ENCODE measurements at places on chromosomes 1 and 21.
A peak's percentile ranks its signal among the peaks of the same experiment; 100 is the strongest.

- DNase-seq: no peak
These were observed 40.0 kb downstream of the S1PR1 start for GRCh38 chr1:101276818-101277217.

DNA sequence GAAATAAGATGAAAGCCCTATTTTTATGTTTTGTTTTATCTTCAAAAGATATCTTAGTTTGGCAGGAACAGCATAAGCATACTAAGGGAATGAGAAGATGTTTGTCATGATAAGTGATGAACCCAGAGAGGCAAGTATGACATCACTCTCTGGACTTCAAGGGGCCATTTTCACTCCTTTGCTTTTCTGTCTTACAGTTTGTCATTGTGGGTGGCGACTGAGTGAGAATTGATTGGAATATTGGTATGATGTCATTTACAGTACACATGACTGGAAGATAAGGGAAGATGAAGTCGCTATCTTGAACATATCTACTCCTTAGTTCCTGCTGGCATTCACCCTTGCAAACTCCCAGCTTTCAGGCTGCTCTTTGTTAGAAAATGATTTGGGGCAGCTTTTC is 258.1 kb upstream of the RAB4A start:
- no peak for DNase-seq

- no peak for DNase-seq
These were observed 2.1 kb downstream of the TAF5L start for GRCh38 chr1:229623838-229624237.

- DNase-seq: no peak
These were observed 96.0 kb upstream of the ERRFI1 start for GRCh38 chr1:8122160-8122476.

DNA sequence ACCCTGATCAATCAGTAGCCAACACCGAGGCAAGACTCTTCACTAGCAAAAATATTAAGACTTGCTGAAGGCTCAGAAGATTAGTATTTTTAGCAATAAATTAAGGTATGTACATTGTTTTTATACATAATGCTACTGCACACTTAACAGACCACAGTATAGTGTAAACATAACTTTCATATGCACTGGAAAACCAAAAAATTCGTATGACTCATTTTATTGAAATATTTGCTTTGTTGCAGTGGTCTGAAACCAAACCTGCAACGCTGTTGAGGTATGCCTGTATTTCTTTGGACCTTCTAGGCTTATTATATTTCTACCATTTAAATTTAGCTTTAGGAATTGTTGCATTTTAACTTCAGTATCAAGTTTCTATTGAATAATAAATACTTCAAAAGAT is 65.8 kb upstream of the BCL9 start:
- DNase-seq: no peak

DNA sequence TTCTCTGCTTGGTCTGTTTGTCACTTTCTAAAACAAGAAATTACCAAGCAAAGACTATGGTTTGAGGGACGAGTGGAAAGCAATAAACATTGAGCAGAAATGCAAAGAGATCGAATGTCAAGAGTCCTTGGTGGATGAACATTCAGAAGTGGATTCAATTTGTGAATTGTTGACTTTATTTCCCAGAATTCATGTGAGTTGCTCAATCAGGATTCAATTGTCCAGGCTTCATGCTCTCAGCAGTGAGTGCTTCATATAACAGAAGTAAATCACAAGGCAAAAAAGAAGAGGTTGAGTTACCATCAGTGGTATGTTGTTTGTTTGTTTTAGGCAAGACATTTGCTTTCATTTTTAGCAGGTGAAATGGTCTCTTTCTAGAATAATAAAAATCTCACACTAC is 31.9 kb downstream of the NGF start:
- DNase-seq: no peak

DNA sequence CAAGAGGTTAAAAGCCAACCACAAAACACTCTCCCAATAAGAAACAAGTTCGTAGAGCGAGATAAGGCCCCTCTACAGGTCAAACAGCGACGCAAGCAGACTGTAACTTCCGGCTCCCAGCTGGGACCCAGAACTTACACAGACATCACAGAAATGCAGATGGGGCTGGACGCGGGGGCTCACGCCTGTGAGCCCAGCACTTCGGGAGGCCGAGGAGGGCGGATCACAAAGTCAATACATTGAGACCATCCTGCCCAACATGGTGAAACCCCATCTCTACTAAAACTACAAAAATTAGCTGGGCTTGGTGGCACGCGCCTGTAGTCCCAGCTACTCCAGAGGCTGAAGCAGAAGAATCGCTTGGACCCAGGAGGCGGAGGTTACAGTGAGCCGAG is 11.1 kb downstream of the CCNL2 start:
- no peak for DNase-seq

DNA sequence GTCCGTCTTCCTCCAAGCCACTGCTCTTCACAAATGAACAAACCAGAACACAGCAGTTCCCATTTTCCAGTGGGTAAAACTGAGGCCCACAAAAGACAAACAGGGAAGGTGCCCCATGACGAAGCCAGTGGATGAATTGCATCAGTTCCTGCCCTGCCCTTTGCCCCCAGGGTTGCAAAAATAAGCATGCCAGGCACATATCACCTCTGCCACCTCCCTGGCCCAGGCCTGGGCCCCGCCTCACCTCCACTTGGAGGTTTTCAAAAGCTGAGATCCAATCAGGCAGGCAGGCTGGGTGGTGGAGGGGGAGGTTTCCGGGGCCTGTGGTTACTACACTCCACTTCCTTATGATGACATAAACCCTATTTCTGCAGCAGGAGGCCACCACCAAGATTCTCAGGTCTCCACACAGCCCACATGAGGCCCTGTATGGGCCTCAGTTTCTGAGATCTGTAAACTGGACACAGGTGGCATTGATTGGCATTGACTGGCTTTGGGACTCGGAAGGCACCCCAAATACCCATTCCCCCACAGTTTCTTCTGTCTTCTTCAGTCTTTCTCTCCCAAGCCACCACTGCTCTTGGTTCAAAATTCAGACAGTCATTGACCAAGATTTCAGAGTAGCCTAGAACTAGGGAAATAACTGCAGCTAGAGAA is 4.1 kb downstream of the KIF21B start:
- peak; percentile 84 for DNase-seq

GRCh38 chr1:67618285-67619018 is 66.5 kb upstream of the GADD45A start:
- no peak for DNase-seq

- DNase-seq: no peak
These were observed 22.0 kb downstream of the AGRN start for GRCh38 chr1:1041873-1042272.

DNA sequence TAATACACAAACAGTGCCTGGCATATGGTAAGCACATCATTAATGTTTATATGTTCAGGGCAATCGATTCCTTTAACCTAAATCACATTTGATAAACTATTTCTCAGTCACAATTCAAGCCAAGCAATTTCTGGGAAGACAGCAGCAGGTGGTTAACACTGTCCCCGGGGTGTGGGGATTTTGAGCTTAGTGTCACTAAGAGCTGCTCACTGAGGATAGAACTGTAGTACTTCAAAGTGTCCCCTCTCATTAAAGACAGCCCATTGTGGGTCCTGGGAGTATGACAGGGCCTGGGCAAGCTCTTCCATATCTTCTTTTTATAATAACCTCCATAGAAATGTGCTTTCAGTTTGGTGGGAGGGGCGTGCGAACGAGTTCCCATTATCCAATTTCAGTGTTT is 8.4 kb upstream of the GALNT2 start:
- no peak for DNase-seq

GRCh38 chr21:36628106-36628505 is 70.8 kb upstream of the SIM2 start:
- no peak for DNase-seq

All from GM12878 (cell line).